ENCODE measurements at places on chromosomes 6 and 20. TPM values are rescaled to one million over a fixed set of nuclear protein-coding genes. Genes with fewer than 3 reads are reported as not detected.
A peak's percentile ranks its signal among the peaks of the same experiment; 100 is the strongest.

DNA sequence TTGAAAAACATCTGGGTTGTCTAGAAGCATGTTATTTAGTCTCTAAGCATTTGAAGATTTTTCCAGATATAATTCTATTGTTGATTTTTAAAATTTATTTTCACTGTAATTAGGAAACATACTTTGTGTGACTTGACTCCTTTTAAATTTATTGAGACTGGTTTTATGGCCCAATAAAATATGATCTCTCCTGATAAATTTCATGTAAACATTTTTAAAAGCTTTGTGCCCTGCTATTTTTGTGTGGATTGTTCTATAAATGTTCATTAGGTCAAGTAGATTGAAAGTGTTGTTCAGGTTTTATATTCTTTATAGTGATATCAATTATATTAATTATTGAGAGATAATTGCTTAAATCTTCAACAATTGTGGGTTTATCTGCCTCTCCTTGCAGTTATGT, 105.4 kb downstream of the RFX6 start:
- no peak for DNase-seq

GRCh38 chr6:127289934-127290333, 23.3 kb downstream of the RNF146 start:
- DNase-seq, result no peak

- DNase-seq, result no peak
Measured at GRCh38 chr6:17293395-17293794, 12.2 kb downstream of the RBM24 start.

GRCh38 chr6:14243597-14243996, 126.0 kb downstream of the CD83 start:
- DNase-seq, result no peak

Gene TSPYL1
- total RNA-seq, result 220 TPM

DNA sequence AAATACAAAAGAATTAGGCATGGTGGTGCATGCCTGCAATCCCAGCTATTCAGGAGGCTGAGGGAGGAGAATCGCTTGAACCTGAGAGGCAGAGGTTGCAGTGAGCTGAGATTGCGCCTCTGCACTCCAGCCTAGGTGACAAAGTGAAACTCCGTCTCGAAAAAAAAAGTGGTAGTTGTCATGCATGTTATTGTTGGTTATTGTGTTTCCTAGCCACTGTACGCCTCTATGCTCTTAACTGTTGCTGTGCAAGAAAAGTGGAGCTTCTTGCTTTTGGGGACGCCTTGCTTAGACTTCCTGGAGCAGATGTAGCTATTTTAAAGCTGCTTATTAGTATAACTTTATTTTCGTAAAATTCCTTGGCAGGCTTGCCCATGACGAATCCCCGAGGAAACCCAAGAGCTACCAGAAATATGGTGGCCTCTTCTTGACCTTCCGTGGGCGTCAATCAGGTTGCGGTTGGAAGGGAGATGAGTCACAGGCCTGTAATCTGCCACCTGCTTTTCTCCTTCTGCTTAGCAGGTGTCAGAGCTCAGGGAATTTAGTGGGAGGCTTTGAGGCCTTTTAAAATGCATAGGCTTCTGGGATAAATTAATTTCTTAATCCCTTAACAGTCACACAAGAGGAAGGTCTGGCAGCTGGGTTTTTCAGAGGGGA, 17.3 kb downstream of the GABRR2 start:
- DNase-seq, result no peak

Gene MUC21
- not detected for total RNA-seq

GRCh38 chr20:46681032-46681854, 8.0 kb downstream of the TP53RK start:
- DNase-seq, result peak; percentile 57

DNA sequence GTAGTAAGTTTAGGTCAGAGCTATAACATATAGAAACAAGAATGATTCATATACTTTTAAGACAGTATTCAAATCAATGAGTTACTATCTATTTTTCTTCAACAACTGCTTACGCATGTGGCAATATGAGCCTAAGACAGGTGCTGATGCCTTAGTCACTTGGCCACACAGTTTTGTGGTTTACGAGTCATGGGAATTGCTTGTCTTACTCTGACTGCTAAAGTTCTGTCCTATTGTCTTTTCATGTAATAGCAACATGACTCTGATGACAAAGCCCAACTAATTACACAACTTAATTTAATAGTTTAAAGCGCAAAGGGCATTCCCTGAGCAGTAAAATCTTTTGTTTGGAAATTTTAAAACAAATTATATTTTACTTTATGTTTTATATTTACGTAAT, 159.3 kb upstream of the CENPW start:
- no peak for DNase-seq

Gene COL9A3
- total RNA-seq, result 10.2 TPM

DNA sequence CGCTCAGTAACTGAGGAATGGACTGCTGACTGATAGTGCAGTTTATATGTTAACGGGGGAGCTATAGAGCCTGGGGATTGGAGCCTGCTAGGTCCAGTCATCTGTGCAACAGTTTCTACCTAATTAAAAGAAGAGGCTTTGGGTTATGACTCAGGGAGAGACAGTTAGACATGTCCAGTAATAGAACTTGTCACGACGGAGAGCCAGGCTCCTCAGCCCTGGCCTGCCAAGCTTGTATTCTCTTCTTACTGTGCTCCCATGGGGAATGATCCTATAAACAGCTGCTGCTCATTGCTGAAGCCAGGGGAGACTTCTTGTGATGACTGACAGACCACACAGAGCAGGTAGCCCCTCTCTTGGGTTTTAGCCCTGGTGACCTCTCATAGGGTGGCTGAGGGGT, 69.3 kb downstream of the SYNJ2 start:
- DNase-seq, result no peak

DNA sequence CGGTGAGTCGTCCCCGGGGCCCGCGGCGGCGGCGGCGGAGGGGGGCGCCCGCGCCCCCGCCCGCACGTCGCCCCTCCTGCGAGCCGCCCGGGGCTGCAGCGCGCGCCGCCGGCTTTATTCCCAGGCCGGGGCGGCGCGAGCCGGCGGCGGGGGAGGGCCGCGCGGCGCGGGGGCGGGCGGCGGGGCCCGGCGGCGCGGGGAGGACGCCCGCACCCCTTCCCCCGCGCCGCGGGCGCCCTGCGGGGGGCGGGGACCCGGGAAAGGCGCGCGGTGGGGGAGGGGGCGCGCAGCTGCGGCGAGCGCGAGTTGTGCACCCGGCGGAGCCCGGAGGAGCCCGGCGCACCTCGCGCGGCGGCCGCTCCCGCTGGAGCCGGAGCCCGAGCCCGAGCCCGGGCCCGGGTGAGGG, 646 bp downstream of the HMGA1 start:
- DNase-seq, result peak; percentile 67

DNA sequence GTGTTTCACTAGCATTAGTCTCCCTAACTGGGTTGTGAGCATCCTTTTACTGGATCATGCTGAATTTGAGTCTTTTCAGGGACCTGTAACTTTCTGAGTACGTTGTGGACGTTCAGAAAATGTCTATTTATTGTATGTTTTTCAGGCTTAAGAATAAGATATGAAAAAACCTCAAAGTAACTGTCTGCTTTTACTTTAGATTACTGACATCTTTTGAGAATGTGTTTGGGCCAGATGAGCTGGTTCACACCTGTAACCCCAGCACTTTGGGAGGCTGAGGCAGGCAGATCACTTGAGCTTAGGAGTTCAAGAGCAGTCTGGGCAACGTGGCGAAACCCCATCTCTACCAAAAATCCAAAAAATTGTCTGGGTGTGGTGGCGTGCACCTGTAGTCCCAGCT, 32.7 kb downstream of the NCOA3 start:
- no peak for DNase-seq

DNA sequence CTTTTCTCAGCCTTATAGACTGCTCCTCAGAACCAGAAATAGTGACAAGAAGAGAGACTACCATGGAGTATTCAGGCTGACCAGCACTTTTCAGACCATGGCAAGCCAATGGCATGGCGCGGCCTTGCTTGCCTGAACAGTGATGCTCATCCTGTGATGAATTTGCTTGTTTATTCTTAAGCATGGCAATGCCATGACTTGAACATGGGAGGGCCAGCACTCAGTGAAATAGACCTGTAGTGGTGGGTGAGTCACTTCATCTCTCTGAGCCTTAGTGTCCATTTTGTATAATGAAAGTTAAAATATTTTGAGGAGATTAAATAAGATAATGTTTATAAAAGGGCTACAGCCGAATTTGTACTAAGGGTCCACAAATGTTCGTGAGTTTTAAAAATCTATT, 79.1 kb downstream of the LRRC1 start:
- no peak for DNase-seq

- no peak for DNase-seq
Measured at GRCh38 chr6:110173506-110174132, 5.9 kb downstream of the WASF1 start.

Gene NHLRC1
- 2.9 TPM for total RNA-seq

Gene SNAP25
- 140 TPM for total RNA-seq

Gene ZSCAN23
- total RNA-seq, result 11.0 TPM

Gene PRND
- 2.0 TPM for total RNA-seq

DNA sequence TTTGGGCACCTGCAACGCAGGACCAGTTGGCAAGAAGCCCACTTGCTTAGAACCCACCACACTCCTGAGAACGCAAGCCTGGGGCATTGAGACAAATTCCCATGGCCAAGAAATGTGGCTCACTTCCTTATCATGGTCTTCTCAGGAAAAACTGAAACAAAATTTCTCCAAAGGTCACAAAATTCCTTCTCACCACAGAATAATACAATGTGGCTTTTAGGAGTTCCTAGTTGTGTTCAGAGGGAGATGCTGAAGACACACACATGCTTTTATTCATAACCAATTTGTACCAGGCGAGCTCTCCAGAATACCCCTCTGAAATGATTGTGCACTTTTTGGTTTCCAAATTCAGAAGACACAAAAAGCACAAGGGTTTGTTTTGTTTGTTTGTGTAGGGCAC, 31.6 kb downstream of the ADTRP start:
- DNase-seq, result no peak

DNA sequence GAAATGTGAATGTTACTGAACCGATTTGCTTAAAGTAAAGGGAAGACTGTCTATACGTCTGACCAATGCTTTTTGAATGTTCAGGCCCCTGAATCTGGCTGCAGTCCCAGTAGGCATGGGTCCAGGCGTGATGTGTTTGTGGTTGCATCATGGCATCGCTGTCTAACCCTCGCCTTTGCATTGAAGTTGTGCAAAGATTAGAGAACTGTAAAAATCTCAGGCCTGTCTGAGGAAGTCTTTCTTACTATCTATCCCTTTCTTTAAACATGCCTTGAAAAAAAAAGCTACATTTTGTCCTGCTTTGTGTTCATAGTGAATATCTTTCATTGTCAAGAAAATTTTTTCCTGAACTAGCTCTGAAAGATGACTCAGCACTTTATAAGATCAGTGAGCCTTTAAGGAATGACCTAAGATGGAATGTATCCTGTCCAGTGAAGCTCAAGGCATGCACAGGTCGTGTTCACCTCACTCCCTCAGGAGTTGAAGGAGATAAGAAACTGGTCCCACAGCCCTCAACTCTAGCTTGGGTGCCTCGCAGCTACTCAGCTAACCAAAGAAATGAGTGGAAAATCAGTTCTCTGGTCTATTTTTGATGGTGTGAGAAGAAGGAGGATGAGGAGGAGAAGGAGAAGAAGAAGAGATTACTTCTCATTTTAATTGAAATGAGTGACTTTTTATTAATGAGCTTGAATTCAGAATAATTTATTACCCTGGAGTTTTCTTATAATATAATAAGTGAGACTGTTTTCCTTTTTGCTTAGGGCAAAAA, 48.6 kb downstream of the TPD52L1 start:
- DNase-seq, result no peak

Gene LST1
- total RNA-seq, result 1.2 TPM

Gene ZNF292
- total RNA-seq, result 124 TPM

Gene ZNF341
- 2.4 TPM for total RNA-seq

DNA sequence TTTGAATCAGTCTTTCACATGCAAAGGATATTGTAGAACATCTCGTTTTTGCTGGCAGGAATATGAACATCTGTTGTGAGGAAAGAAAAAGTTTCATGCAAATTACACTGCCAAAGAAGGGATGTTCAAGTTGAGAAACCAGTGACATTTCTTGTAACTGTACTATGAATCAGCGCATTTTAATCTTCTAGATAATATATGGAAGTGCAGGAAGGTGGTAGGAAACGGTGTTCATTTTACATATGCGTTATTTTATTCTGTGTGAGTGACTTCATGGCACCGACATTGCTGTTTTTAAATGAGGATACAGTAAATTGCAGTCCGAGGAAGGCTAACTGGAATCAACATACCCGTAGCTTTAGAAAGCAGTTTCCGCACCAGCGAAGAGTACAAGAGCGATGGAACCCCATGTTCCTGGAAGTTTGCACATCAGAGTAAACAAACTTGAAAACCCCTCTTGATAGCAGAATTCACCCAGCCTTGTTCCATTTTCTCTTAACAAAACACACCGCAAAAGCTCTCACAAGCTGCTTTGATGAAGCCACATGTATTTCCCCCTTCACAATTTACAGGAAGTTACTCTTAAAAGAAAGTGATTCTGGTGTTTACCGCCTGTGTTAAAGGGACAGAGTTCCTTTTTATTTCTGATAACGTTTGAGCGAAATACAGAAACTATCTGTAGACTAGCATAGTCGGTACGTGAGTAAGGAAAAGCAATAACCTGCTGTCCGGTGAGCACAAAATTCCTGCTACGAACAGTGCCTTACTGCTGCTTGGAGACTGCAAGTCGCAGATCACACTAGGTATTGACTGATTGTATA, 11.5 kb downstream of the PRDM1 start:
- DNase-seq, result no peak

Gene HSD17B8
- 3.3 TPM for total RNA-seq

DNA sequence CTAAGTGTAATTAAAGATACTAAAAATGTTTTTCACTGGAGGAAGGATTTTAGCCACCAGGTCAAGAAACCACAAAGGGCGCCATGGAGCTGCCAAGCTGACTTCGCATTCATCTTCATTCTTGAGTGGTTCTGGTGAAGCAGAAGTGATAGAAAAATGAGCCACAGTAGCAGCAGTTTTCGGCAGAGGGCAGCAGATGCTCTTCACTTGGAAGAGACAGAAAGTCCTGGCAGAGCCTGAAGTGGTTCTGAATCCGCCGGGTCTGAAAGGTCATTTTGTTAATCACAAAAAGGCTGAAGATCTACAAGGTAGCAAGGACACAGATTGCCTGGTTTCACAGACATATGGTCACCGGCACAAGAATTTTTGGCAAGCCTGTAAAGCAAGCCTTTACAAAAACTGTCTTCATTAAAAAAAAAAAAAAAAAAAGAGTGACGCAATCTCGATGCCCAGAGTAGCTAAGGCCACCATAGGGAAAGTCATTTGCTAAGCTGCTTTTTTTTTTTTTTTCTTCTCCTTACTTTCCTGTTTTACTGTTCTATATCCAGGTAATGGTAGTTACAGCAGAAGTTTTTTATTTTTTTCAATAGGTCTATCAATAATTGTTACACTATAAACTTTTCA, 345.1 kb upstream of the AGPAT4 start:
- DNase-seq, result peak; percentile 64

DNA sequence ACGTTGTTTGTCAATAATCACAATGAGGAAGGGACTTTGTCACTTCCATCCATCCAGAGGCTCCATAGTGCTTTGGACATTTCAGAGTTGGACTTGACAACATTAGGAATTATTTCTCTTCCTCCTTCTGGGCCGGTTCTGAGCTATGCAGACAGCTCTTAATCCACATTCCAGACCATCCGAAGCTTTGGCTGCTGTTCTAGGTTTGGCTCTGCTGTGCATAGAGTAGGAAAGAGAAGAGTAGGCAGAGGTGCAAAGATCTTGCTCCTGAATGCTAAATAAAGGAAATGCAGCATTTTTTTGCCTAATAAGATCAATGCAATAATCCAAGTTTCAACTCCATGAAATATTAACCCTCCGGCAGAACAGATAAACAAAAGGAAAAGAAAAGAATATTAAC, 251.8 kb upstream of the PRND start:
- DNase-seq, result no peak
